ENCODE measurements at places on chromosomes 5 and 9.

- DNase-seq = no peak
Measured at GRCh38 chr9:134314039-134314949, 12.0 kb upstream of the RXRA start.

DNA sequence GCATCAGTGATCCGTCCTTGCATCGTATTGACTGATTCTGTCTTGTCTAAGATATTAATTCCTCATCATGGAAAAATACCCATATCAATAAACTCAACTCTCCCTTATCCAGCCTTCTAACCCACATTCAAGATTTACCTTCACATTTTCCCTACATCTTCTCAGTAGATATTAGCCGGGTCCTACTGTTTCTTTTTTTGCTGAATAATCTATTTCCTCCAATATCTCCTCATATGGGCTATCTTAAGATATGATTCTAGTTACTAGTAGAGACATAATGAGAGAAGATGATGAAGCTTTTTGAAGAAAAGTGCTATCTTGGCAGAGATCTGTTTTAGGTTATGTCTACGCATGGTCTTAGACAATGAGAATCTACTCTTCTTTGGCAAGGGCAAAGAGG, 785.8 kb downstream of the BRINP1 start:
- DNase-seq = no peak

- no peak for DNase-seq
Measured at GRCh38 chr9:4207881-4208615, 91.8 kb downstream of the GLIS3 start.

- no peak for DNase-seq
Measured at GRCh38 chr9:106738109-106738508, 124.9 kb upstream of the ZNF462 start.

DNA sequence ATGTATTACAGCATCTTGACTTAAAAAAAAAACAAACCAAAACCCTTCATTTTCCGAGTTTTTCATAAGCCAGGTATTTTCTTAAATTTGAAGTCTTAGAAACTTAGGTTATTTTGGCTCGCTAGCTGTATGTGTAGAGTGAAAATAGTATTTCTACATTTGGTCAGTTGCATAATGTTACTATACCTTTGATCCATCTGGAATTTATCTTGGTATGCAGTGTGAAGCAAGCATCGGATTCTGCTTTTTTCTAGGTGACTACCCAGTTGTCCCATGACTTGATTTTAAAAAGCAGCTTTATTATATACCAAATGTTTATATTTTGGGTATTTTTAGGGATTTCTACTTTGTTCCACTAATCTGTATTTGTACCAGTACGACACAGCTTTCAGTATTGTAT, 27.7 kb downstream of the UBAP1 start:
- DNase-seq = no peak

GRCh38 chr5:163439092-163439425, 1.7 kb downstream of the CCNG1 start:
- no peak for DNase-seq

DNA sequence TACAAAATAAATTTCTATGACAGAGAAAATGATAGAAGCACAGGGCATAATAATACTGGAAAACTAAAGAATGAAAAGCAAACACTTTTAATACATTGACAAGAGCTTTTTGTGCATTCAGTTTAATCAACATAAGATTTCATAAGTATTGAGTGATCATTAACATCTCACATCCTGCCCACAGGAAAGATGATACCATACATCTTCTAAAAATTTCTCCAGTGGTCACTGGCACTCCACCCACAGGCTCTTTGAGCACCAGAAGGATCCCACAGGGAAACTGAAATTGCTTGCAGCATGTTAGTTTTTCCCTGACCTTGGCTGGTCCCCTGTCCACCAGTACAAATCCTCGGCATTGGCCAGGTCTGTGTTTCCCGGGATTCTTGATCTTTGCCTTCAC, 186.0 kb downstream of the CEMIP2 start:
- no peak for DNase-seq

- DNase-seq = no peak
Measured at GRCh38 chr9:92728831-92729734, 35.5 kb downstream of the BICD2 start.

DNA sequence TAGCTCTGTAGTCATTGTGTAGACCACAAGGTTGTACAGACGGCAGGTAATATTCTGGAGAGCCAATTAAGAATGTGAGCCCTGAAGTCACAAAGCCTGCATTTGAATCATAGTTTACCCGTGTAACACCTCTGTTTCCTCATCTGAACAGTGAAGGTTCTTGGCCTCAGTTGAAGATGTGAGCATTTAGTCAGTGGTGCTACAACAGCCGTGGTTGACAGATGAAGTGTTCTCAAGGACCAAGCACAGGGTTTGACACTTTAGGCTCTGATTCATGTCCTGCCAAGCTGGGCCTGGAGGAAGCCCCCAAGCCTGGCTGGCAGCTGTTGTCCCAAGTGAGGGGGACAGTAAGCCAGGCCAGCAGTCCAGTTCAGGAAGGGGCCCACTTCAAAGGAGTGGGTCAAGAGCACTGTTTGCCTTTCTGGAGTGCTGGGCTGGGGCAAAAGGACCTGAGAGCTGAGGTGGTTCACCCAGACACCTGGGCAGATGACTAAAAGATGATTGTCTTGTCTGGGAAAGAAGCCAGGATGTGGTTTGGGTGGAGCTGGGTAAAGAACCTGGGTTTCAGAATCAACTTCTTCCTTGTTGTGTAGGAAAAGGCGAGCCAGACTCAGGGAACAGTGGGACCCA, 20.7 kb downstream of the FAXDC2 start:
- DNase-seq = no peak

DNA sequence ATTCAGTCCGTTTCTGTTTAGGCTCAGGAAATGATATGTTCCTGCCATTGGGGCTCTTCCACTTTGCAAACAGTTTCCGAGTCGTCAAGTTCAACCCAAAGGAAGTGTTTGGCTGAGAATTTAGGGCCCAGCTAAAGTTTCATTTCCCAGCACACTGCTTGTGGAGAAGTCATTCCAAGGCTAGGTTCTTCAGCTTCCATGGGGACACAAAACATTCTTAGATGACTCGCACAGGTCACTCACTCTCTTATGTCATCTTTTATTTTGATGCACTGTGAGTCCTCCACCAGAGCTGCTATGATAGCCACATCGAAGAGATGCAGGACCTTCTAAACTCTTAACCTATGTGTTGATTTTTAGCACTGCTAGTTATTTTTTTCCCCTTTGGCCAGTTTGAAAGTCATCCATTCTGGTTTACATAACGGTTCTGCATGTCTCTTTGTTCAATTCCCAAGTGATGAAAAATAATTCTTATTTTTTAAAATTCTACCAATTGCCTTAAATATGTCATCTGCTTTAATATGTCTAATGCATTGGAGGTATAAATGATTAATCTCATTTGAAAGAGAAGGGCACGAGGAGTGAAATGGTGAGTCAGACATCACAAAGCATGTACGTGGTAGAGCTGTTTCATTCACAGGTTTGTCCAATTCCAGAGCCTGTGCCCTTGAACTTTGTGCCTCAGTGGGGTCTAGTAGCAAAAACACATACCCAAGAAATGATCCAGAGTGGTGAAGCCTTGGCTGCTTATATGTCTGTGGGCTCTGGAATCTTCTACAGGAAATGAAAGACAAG, 84.3 kb downstream of the ZNF462 start:
- no peak for DNase-seq

DNA sequence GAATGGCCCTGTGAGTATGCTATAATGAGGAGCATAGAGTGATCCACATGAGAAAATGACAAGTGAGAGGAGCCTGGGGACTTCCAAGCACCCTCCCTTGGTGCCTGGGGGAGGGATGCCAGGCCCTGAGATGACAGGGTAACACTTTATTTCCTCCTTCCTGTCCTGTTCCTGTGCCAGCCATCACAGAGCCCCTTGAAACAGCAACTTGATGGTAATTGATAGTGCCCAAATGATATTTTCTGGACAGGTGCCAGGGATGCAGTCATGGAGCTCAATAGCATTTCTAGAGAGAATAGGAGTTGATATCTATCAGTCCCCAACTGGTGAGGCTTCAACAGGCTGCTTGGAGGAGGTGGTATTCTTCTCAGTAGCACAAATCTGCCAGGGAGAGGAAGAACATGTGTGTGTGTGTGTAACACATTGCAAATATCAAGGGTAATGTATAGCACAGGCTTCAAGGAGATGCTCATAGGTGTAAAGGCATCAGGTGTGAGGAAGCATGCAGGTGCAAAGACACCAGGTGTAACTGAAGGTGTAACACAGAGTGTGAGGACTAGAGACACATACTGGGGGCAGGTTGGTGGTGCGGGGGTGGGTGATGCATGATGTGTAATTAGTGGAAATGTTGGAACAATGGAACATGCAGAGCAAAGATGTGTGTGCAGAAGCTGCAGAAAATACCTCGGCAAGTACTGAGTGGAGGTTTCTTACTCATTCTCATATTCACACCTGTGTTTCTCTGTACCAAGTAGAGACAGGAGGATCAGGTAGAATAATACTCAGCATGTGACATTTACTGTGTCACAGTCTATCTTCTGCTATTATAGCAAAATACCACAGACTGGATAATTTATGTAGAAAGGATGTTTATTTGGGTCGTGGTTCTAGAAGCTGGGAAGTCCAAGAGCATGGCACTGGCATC, 18.1 kb upstream of the WWC1 start:
- no peak for DNase-seq

DNA sequence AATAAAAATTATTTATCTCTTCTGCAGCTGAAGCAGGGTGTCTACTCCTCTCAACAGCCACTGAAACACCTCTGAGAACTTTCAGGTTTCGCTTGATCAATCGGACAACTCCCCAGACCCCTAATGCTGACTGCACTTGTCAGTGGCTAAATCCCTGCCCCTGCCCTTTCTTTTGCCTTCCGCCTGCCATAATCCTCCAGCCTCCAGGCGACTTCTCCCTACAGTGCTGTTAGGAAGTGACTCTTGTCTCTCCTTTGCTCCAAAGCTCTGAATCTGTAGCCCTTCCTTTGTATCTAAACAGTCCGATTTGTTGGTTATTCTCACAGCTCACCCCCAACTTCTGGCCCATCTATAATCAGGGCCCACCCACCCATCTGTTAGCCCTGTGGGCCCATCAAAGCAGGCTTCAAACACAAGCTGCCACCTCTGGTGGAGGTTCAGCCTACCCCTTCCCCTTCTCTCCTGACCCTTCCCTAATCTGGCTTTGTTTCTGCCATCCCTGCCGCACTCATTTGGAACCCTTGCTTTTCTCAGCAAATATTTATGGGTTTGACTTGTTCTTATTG, 53.7 kb upstream of the IFNK start:
- no peak for DNase-seq

- no peak for DNase-seq
Measured at GRCh38 chr5:172182291-172182690, 5.7 kb downstream of the STK10 start.

DNA sequence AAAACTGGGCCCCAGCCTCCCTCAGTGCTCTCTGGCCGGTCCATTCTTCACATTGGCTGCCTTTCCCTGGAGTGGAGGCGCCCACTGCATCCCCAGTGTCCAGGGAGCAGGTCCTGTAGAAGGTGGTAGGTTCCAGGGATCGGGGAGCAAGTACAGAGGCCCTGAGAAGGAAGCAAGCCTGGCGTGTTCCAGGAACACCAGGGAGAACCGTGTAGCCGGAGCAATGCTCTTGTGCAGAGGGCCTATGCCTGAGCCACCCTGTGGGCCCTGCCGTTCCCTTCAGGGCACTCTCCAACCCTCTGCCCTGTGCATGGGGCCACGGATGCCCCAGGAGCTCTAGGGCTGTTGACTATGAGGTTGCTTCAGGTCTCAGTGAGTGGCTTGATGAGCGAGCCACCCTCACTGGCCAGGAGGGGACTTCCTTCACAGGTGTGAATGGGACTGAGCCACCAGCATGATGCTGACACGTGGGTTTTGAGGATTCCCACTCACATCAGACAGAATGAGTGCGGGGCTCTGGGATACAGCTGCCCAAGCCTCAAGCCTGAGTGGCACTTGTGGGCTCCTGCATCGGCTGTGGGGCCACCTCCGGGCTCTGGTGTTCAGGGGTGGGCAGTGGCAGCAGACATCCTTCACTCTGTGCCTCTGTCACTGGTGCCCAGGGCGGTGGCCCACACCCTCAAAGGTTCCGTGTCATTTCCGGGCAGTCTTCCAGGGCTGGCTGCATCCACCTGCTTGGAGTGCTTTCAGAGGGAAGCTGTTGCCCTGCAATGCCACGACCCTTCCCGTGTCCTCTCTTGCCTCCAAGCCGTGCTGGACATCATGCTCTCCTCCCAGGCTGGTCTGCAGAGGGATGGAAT, 54.4 kb downstream of the ADAMTS2 start:
- no peak for DNase-seq

- DNase-seq = no peak
Measured at GRCh38 chr9:131854334-131854733, 114.5 kb upstream of the RAPGEF1 start.

DNA sequence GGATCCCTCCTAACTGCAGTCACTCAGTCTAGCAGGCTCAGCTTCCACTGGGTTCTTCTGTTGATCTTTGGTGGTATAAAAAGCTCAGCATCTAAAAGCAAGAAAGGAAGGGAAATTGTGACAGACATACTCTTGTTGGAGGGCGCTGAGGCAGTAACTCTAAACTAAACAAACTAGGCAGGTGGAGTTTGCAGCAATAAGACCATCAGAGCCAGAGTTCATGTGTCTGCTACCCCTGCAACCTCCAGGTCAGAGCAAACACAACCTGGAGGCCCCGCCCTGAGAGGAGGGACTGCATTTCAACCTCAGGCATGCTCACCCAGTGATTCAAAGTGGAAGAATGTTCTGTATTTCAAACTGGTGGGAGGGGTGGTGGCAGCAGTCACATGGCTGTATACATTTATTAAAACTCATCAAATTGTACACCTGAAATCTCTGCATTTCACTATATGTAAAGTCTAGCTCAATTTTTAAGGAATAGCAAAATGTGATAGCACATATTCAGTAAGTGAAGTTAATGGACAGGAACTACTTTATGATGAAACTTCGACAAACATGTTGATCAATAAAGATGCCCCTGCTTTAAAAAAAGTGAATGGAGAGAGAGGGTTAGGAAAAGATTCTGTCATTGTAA, 7.1 kb downstream of the ACTL7A start:
- no peak for DNase-seq

GRCh38 chr9:133511607-133512006, 13.2 kb downstream of the MYMK start:
- DNase-seq = no peak

- DNase-seq = no peak
Measured at GRCh38 chr5:90095292-90096060, 314.1 kb downstream of the CETN3 start.

- DNase-seq = no peak
Measured at GRCh38 chr5:168121138-168121494, 170.3 kb upstream of the WWC1 start.

GRCh38 chr9:125544988-125545651, 161.9 kb downstream of the MAPKAP1 start:
- no peak for DNase-seq
